Fibroblast of villous mesenchyme (primary cell): ENCODE measurements at places on chromosomes 1 and 21.

- no peak for DNase-seq
These were observed 124.8 kb upstream of the GRIK3 start for GRCh38 chr1:37159102-37159501.

GRCh38 chr1:208475449-208475848, 231.3 kb upstream of the PLXNA2 start:
- no peak for DNase-seq

DNA sequence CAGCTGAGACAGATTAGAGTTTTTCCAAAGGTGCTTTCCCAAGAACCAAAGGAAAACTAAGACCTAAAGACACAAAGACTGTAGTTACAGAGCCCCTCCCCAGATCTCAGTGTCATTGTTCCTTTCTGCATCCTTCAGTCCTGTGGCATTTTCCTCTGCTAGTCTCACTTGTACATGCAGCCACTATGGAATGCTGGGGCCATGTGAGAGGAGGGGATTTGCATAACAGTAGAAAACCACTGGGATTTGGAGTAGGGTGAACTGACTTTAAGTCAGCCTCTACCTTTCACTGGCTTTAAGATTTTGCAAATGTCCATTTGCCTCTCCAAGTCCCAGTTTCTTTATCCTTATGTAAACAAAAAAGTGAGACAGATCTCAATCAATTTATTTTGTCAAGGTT, 119.4 kb upstream of the F3 start:
- no peak for DNase-seq

- peak; percentile 71 for DNase-seq
These were observed 45.9 kb downstream of the GPR88 start for GRCh38 chr1:100583827-100584226.

GRCh38 chr1:217389895-217390294, 241.0 kb downstream of the GPATCH2 start:
- no peak for DNase-seq

DNA sequence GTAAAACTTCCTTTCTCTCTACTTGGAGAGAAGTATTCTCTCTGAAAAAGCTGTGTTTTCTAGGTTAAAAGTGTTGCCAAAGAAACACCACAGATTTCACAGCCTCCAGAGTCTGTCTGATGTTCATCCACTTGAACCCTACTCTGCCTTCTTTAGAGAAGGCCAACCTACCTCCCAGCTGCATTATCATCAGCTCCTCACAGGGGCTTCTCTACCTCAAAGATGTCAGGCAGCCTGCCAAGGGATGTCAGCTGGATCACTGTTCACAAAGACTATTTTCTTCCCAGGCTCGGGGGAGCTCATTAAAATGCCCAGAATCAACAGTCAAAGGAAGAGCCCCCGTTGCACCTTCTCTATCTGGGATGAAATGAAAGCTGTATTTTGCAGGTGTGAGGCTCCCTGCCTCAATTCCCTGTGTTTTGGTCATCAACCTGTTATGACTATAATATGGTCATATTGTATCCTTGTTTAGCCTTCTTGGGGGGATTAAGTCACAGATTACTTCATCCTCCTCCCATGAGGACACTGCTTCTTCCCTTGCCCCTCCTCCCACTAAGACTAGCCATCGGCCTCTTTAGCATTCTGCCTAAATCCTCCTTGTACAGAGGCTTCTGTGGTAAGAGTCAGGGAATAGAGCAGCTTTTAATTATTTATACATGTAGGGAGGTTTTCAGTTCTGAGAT, 25.7 kb downstream of the ANGPTL7 start:
- DNase-seq = no peak

- no peak for DNase-seq
These were observed 17.1 kb upstream of the KCND3 start for GRCh38 chr1:112006416-112007025.

- peak; percentile 32 for DNase-seq
These were observed 250.6 kb downstream of the KAZN start for GRCh38 chr1:14849038-14849437.
